ENCODE measurements at places on chromosomes 7 and 10.

GRCh38 chr7:128168667-128169210, 72.3 kb upstream of the LEP start:
- DNase-seq, result no peak

GRCh38 chr10:43728425-43728824, 79.7 kb upstream of the ZNF32 start:
- DNase-seq, result no peak

GRCh38 chr7:150405584-150406311, 26.6 kb downstream of the ZNF775 start:
- DNase-seq, result no peak

DNA sequence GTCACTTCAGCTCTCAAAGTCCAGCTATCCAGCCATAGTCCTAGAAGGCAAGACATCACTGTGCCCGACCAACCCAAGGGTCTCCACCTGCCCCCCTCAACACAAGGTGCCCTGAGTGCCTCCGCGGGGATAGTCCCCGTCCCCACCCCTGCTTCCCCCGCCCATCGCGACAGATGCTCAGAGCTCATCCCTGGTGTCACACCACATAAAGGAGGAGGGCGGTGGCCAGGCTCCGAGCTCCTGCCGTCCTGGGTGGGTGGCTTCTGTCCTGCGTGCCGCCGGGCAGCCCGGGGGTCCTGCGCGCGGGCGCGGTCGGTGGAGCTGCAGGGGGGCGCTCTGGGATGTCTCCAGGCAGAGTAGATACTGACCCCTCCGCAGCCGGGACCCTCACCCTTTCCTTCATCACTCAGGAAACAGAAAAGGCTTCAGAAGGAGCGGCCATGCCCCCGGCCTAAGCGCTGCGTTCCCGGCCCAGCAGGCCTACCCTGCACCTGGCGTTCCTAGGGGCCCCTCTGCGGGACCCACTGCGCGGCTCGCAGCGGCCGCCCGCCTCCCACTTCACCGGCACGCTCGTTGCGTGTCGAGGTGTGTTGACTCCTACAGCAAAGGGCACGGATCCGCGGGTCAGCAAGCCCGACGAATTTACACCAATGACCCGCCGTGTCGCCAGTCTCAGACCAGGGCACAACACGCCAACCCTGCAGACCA, 53.4 kb downstream of the ALOX5 start:
- DNase-seq, result no peak

GRCh38 chr10:88881922-88882645, 2.0 kb downstream of the STAMBPL1 start:
- DNase-seq, result no peak

GRCh38 chr10:119343011-119343601, 135.7 kb downstream of the GRK5 start:
- no peak for DNase-seq

DNA sequence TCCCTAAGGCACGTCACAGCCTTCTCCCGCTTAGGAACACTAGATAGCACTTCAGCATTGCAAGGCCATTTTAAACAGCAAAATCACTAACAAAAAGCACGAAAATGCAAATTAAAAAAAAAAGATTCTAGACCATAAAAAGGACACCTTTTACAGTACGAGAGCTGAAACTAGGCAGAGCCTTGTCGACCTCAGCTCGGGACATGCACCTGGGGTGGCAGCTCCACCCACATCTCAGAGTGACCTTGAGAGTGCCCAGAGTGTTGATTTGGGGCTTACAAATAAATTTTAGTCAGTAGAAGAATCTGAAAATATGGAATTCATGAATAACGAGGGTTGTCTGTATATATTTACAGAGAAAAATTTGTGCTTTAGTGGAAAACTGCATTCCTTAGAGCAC, 1.1 kb downstream of the MRPS24 start:
- no peak for DNase-seq

DNA sequence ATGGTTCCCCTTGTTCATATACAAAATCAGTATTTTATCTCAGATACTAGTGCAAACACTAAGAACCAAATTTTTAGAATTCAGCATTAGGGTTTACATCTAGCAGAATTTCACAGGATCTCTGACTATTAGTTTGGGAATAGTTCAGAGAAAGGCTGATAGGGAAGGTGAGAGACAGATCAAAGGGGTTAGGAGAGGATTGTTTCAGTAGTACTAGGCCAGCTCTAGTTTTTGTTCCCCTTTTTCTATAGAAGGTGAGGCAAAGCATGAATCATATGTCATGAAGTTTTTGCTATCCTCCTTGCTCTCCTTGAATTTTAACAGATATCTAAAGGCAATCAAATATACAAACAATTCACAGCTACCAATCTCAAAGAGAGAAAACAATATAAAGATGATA, 26.1 kb upstream of the CTNNA3 start:
- no peak for DNase-seq

GRCh38 chr10:133072720-133073390, 14.9 kb upstream of the ADGRA1 start:
- DNase-seq, result no peak

DNA sequence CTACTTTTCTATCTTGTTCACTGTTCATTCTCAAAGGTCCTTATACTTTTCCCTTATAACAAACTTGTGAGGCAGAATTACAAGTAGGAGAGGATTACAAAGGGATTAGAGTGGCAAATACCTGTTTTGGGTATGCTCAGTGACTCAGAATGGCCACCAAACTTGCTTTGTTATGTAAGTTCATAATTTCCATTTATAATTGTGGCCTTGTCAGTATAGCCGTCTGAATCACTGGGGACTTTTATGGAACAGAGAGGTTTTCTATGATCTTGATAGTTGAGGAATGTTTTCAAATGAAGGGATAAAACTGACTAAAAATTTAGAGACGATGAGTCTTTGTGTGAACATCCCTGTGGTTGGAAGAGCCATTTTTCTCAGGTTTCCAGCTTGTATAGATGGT, 116.2 kb downstream of the SND1 start:
- no peak for DNase-seq

DNA sequence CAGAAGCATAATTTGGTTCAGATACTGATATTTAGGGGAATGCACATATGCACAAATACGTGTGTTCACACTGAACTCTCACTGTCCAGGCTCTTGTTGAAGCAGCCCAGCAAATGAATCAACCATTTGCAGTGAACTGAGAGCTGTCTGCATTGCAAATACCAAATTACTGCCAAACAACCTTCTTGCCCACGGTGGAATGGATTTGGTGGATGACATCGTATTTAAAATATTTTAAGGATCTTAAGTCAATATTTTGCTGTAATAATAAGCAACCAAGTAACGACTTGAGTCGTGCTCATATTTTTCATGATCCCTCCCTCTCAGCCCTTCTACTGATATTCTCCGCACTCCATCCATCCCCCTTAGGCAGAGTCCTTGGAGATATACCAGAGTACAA, 107.9 kb upstream of the FEZF1 start:
- DNase-seq, result no peak

DNA sequence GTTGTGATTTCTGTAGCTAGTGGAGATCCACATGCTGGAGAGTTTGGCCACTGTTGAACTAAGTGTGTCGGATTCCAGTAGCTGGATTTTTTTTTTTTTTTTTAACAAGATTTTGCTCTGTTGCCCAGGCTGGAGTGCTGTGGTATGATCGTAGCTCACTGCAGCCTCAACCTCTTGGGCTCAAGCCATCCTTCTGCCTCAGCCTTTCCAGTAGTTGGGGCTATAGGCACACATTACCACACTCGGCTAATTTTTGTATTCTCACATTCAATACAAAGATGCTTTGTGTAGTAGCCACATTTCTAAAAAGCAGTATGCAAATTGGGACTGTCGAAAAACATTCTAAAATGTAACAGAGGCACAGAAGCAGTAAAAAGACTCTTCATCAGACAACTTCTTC, 63.5 kb downstream of the RABGEF1 start:
- DNase-seq, result no peak

GRCh38 chr10:99806091-99806490, 23.7 kb downstream of the ABCC2 start:
- no peak for DNase-seq

DNA sequence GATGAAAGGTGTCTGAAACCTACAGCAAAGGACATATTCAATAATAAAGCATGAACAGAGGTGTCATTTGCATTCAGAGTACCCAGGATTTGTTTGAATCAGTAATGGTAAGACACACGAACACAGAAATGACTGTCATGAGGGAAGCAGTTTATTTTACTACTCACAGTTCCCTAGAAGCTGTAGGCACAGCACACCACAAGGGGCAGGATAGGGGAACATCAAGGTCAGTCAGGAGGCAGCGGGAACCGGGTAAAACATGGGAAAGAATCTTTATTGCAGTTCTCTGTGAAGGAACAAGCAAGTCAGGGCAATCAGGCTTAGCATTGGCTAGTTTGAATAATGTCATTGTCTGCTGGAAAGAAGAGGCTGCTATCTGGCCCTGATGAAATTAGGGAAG, 70.2 kb upstream of the PDSS1 start:
- DNase-seq, result no peak

GRCh38 chr7:43232366-43232765, 119.9 kb downstream of the HECW1 start:
- no peak for DNase-seq

DNA sequence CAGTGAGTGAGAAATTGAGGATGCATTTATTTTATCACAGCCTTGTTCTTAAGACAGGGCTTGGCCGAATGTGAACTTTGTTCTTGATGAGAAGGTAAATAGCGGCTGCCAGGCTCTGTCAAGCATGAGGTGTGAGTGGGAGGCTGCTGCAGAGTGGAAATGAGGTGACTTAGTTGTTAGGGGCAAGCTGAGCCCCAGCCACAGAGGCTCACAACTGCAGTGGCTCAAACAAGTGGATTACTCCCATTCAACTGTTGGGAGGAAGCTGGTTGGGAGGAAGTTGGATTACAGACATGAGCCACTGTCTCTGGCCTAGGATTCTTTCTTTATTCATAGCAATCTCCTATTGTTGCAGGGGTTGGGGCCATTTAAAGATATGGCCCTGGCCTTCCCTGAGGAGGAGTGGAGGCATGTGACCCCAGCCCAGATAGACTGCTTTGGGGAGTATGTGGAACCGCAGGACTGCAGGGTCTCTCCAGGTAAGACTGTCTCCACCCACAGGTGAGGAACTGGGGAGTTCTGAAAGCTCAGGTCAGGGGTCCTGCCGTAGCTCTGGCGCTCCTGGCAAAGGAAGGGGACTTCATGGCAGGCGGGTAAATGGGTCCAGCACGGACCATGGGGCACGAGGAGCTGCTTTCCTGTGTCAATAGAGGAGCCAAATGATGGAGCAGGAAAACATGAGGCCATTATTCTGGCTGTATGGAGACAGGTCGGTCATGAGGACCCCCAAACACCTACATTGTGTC, 7.1 kb downstream of the ZSCAN25 start:
- DNase-seq, result no peak

DNA sequence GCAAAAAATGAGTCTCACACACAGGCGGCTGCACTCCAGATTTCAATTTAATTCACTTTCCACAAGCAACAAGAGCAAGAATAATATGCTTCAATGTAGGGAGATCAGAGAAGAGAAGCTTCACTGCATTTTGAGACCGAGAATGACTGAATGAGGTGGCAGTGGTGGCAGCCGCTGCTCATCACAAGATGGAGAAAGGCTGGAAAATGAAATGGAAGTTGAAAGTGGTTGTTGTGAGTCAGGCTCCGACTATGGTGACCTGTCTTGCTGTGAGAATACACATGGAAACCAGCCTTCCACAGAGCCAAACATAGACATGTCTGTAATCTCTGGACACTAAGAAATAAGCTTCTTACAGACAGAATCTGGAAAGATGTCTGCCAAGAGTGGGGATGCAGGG, 499.6 kb upstream of the LRRN3 start:
- DNase-seq, result no peak

GRCh38 chr7:152419473-152420429, 16.1 kb downstream of the KMT2C start:
- DNase-seq, result no peak

DNA sequence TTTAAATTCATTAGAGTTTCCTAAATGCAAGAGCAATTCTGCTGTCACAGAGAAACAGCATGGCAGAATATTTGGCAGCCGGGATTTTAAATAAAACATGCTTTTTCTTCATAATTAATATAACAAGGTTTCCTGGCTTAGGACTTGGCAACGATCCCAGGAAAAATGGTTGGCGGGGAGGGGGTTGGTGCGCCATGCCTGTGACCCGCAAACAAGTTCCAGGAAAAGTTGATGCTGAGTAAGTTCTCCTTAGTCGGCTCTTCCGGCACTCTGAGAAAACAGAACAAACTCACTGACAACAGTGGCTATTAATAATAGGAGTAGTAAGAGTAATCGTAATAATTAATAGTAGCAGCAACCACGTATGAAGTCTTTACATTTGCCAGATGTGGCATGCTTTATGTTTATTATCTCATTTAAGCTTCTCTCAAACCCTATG, 4.6 kb downstream of the HABP2 start:
- no peak for DNase-seq

DNA sequence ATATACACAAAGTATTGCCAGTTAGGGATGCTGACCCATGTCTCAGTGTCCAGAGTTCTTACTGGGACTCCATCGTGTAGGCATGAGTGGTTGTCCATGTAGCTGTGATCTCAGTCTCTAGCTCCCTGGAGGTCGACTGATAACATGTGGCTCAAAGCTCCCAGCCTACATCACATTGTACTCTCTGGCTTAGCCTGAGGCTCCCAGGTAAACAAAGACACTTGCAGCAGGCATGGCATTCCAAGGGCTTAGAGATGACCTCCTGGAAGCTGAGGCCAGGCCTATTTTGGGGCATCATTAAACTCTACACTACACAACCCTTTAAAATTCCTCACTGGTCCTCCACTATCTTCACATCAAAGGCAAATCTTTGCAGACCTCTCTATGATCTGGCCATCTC, 100.8 kb upstream of the DOCK1 start:
- DNase-seq, result no peak

DNA sequence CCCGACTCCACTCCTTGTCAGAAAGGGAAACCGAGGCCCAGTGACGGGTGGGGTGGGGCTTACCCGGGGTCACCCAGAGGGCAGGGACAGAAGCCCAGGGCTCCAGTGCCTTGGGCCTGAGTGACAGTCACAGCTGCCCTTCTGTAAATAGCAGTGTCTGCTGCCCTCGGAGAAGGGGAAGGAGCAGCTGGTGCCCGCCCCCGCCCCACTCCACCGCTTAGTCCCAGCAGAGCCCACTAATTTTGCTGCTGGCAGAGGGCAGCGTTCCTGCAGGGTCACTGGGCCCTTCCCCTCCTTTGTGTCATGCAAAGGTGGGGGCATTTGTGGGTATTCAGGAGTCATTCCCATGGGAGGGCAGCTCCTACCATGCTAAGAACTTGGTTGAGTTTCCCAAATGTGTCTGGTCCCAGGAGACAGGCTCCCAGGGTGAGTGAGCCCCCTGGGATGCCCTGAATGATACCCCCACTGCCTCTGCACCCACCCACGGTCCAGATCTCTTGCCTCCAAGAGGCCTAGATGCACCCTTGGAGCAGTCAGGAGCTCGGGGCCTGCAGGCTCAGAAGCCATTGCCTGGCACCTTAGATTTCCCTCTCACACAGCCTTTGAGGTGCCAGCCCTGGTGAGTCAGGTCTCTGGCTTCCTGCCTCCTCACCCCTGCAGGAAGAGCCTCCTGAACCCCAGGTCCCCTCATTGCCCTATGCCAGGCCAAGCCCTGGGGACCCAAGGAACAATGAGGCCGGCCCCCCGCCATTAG, 17.2 kb downstream of the SH2B2 start:
- DNase-seq, result no peak

- no peak for DNase-seq
Observed at GRCh38 chr7:85184599-85185423, 2.0 kb downstream of the SEMA3D start.

GRCh38 chr7:29843093-29843492, 36.8 kb downstream of the WIPF3 start:
- DNase-seq, result no peak

GRCh38 chr10:132593389-132593788, 55.8 kb downstream of the INPP5A start:
- DNase-seq, result no peak

GRCh38 chr7:54802841-54803240, 43.8 kb upstream of the SEC61G start:
- DNase-seq, result no peak

Measured in sigmoid colon (tissue), 7 donors.